Progenitor cell of endocrine pancreas (in vitro differentiated cells): ENCODE measurements at places on chromosomes 4 and X.

- H3K27me3 ChIP-seq = peaks cover 3% of the 10 kb centered on the region
- no peak overlapping the region for H3K4me3 ChIP-seq
- no peak for DNase-seq
- no peaks in the 10 kb centered on the region for H3K36me3 ChIP-seq
- H3K27ac ChIP-seq = no peak overlapping the region
Measured at GRCh38 chrX:148538582-148538981, 38.2 kb downstream of the AFF2 start.

DNA sequence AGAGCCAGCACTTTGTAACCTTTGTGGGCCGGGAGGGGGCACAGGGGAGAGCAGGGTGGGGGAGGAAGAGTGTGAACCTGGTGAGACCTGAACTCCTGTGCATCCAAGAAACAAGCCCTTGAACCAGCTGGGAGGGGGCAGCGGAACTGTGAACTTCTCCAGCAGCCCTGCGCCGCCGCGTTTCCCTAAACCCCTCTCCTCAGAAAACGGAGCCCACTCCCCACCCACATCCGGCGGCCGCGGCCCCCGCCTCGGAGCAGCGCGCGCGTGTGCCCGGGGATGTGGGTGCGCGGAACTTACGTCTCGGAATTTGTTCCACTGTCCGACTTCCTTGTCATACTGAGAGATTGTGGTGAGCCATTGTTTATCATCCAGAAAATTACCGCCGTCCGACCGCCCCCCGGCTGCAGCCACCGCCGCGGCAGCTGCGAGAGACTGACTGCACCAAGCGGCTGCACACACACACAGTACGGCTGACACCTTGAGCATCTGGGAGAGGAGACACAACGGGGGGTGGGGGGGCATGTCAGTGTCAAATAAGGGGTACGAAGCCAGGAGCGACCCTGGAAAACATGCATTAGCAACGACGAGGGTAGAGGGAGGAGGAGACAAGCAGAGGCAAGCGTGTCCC lies 494 bp downstream of the SPOCK3 start:
- no peaks in the 10 kb centered on the region for H3K36me3 ChIP-seq
- peak overlapping the region; percentile 88 for H3K27ac ChIP-seq
- peaks cover 11% of the 10 kb centered on the region for H3K4me1 ChIP-seq
- no peak for DNase-seq

- H3K4me1 ChIP-seq = no peaks in the 10 kb centered on the region
- H3K27me3 ChIP-seq = no peaks in the 10 kb centered on the region
- no peak overlapping the region for H3K27ac ChIP-seq
- H3K36me3 ChIP-seq = peaks cover 5% of the 10 kb centered on the region
Measured at GRCh38 chr4:150237110-150237872, 159.0 kb downstream of the DCLK2 start.

DNA sequence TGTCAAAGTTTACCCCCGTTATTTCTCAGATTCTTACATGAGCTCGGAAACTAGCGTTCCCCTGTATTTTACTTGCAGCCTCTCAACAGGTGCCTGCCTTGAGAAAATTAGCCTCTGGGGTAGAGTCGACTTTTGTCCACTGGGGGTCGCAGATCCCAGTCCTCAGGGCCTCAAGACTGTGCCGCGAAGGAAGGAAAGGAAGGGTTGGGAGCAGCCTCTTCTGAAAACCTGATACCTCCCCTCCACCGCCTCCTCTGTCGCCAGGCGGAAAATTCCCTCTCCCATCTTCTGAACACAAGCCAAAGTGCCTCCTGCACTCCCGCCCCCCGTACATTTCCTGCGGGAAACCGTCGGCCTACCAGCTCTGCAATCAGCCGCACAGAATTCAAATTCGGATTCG lies 44.4 kb upstream of the TMSB15B start:
- peak overlapping the region; percentile 79 for H3K4me3 ChIP-seq
- peaks cover 6% of the 10 kb centered on the region for H3K4me1 ChIP-seq
- peak overlapping the region; percentile 97 for H3K27ac ChIP-seq
- peaks cover 5% of the 10 kb centered on the region for H3K36me3 ChIP-seq
- DNase-seq = peak; percentile 44

DNA sequence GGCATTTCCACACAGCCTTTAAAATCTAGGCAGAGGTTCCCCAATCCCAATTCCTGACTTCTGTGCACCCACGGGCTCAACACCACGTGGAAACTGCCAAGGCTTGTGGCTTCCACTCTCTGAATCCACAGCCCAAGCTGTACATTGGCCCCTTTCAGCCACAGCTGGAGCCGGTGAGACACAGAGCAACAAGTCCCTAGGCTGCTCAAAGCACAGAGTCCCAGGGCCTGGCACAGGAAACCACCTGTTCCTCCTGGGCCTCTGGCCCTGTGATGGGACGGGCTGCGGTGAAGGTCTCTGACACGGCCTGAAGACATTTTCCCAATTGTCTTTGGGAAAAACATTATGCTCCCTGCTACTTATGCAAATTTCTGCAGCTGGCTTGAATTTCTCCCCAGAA lies 500.0 kb downstream of the FSTL5 start:
- no peaks in the 10 kb centered on the region for H3K27me3 ChIP-seq
- no peak overlapping the region for H3K4me3 ChIP-seq
- H3K27ac ChIP-seq = no peak overlapping the region
- peaks cover 8% of the 10 kb centered on the region for H3K4me1 ChIP-seq
- no peaks in the 10 kb centered on the region for H3K36me3 ChIP-seq
- DNase-seq = no peak

GRCh38 chr4:164536814-164537213 lies 217.1 kb upstream of the SMIM31 start:
- no peaks in the 10 kb centered on the region for H3K27me3 ChIP-seq
- H3K36me3 ChIP-seq = peaks cover 1% of the 10 kb centered on the region
- no peak overlapping the region for H3K4me3 ChIP-seq
- no peak for DNase-seq
- peaks cover 1% of the 10 kb centered on the region for H3K4me1 ChIP-seq

DNA sequence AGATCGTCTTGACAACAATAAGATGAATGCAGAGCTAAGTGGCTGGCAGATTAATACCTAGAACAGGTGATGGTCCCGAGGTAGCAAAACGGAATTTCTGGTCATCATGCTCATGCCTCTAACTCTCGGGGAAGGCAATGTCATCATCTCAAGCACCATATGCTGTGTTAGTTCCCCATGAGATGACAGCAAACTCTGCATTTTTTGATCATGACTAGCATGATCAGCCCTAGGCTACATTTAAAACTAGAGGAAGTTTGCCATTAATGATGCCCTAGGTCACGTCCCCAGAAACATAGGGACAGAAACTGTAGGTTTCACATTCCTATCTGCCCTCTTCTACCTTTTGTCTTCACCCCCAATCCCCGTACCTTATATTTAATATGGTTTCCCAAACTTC lies 11.6 kb downstream of the LPAR4 start:
- peaks cover 2% of the 10 kb centered on the region for H3K4me1 ChIP-seq
- no peak overlapping the region for H3K27ac ChIP-seq

DNA sequence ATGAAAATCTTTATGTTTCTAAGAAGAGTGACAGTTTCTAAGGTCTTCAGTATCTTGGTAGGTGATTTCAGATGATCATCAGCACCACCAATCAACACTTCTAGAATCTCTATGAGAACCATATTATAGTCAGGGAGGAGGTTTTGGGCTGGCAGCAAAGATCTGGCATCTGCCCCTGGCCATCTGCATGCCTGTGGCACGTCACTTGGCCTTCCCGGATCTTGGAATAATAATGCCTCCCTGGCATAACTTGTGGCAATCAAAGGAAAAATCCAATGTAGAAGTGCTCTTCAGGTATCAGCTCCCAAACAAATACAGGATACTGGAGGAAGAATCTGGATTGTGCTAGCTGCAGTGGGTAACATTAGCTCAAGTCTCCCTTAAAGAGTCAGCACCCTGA lies 57.3 kb downstream of the RASL11B start:
- peaks cover 22% of the 10 kb centered on the region for H3K4me1 ChIP-seq
- no peak overlapping the region for H3K4me3 ChIP-seq
- H3K27me3 ChIP-seq = no peaks in the 10 kb centered on the region
- H3K36me3 ChIP-seq = no peaks in the 10 kb centered on the region
- H3K27ac ChIP-seq = no peak overlapping the region

GRCh38 chr4:117479673-117480072 lies 394.3 kb upstream of the TRAM1L1 start:
- no peak for DNase-seq
- no peaks in the 10 kb centered on the region for H3K4me1 ChIP-seq
- no peaks in the 10 kb centered on the region for H3K27me3 ChIP-seq
- no peaks in the 10 kb centered on the region for H3K36me3 ChIP-seq
- H3K4me3 ChIP-seq = no peak overlapping the region

DNA sequence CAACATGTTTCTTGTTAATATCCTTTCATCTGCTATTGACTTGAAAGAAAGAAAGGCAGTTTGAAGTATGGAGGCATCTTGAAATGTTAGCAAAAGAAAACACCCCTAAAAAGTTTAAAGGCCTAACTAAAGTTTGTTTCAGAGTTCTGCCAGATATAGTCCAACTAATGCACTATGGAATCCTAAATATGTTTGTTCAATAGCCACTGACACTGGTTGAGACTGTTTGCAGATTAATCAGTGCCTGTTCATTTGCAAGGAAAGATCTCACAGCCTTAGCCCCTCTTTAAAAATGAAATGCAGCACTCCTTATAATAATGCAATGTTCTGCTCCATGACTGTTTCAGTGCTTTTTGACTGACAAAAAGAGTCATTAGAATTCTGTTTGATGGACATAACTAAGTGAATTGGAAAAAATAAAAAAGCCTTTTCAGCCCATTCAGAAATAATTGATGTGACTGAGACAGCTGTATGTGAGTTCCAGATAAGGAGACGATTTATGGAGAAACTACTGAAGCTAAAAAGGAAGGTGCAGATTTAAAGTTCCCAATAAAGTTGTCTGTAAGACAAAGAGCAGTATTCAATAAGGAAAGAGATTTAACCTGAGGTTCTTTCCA lies 192.0 kb downstream of the PCDH7 start:
- peaks cover 8% of the 10 kb centered on the region for H3K4me1 ChIP-seq
- no peak for DNase-seq
- peaks cover 2% of the 10 kb centered on the region for H3K36me3 ChIP-seq
- H3K4me3 ChIP-seq = peak overlapping the region; percentile 11
- no peaks in the 10 kb centered on the region for H3K27me3 ChIP-seq

DNA sequence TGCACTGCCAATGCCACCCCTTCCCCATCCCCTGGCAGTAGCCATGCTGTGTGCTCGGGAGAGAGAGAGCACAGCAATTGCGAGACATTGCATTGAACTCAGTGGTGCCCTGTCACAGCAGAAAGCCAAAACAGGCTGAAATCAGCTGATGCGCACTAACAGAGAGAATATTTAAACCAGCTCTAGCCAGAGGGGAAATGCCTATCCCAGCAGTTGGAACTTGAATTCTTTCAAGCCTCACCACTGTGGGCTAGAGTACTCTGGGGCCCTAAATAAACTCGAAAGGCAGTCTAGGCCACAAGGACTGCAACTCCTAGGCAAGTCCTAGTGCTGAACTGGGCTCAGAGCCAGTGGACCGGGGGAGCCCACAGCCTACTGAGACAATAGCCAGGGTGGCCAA lies 17.7 kb upstream of the RP2 start:
- no peak overlapping the region for H3K27ac ChIP-seq
- DNase-seq = no peak
- H3K36me3 ChIP-seq = no peaks in the 10 kb centered on the region
- H3K4me1 ChIP-seq = no peaks in the 10 kb centered on the region
- H3K4me3 ChIP-seq = no peak overlapping the region

DNA sequence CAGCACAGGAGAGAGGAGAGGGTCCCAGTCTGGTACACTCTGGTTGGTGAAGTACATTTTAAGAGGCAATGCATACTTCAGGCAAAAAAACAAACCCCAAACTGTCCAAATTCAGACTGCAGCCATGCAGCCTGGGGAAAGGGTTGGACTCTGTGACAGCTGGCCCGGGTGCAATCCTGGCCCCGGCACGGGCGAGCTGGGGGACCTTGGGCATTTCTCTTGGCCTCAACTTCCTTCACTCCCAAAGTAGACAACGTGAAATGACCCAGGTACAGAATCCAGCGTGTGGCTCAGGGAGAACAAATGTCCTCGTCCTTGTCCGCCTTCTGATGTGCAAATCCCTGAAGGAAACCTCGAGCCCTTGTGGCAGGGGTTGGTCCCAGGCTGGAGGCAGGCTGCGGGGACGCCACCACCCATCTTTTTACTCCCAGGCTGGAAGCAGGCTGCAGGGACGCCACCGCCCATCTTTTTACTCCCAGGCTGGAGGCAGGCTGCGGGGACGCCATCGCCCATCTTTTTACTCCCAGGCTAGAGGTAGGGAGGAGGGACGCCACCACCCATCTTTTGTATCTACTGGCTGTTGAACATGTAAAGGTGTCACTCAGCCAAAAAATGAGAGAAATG lies 62.3 kb downstream of the ACOX3 start:
- H3K27me3 ChIP-seq = no peaks in the 10 kb centered on the region
- H3K27ac ChIP-seq = no peak overlapping the region
- H3K36me3 ChIP-seq = no peaks in the 10 kb centered on the region
- no peaks in the 10 kb centered on the region for H3K4me1 ChIP-seq

DNA sequence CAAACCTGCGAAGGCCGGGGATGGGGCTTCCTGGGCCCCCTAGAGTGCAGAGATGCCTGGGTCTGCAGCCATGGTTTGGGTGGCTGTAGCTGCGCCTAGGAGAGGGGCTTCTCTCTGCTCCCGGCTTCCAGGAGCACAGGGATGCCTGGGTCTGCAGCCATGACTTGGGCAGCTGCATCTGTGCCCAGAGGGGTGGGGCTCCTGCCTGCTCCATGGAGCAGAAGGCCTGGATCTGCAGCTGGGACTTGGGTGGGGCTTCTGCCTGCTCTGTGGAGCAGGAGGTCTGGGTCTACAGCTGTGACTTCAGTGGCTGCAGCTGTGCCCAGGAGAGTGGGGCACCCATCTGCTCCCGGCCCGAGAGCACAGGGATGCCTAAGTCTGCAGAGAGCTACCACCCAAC lies 20.8 kb downstream of the SPON2 start:
- H3K27ac ChIP-seq = no peak overlapping the region
- no peaks in the 10 kb centered on the region for H3K36me3 ChIP-seq
